ENCODE measurements at places on chromosomes 13 and 19. TPM values are rescaled to one million over a fixed set of nuclear protein-coding genes. Genes with fewer than 3 reads are reported as not detected.

Gene PPP5C
- polyA plus RNA-seq: 51.6 TPM

Gene CEACAM5
- polyA plus RNA-seq: not detected

Gene NCLN
- 85.6 TPM for polyA plus RNA-seq

Gene ACER1
- polyA plus RNA-seq: not detected

Gene NLRP4
- polyA plus RNA-seq: not detected

Gene PSG2
- polyA plus RNA-seq: not detected

Gene ENOX1
- 0.81 TPM for polyA plus RNA-seq

Gene ZNF154
- polyA plus RNA-seq: 5.1 TPM

Gene ZNF420
- polyA plus RNA-seq: 8.4 TPM

Gene CGB1
- polyA plus RNA-seq: not detected

Gene SYCN
- not detected for polyA plus RNA-seq

Gene CGB8
- not detected for polyA plus RNA-seq

Gene SIGLEC12
- not detected for polyA plus RNA-seq

Gene FEM1A
- polyA plus RNA-seq: 0.87 TPM

Gene BRSK1
- polyA plus RNA-seq: 3.4 TPM

Gene FAM187B
- polyA plus RNA-seq: 0.31 TPM

Gene KANK3
- polyA plus RNA-seq: 2.0 TPM

Gene CDC34
- polyA plus RNA-seq: 114 TPM

Gene FOXO1
- polyA plus RNA-seq: 32.1 TPM

Gene LHB
- not detected for polyA plus RNA-seq

Gene PAF1
- 21.3 TPM for polyA plus RNA-seq

Gene LGALS7B
- polyA plus RNA-seq: 6.6 TPM

Gene ATP8B3
- 1.7 TPM for polyA plus RNA-seq

Gene FBXO17
- 17.2 TPM for polyA plus RNA-seq
